ENCODE measurements at places on chromosomes 3 and 15. TPM values are rescaled to one million over a fixed set of nuclear protein-coding genes. Genes with fewer than 3 reads are reported as not detected.

LPP gene
- total RNA-seq: 231 TPM

IL5RA gene
- total RNA-seq: 0.49 TPM

DNAH12 gene
- 0.80 TPM for total RNA-seq

RPL32 gene
- 1,417 TPM for total RNA-seq

CHRM5 gene
- 0.18 TPM for total RNA-seq

DNAH1 gene
- 20.1 TPM for total RNA-seq

ADGRG7 gene
- not detected for total RNA-seq

DNA sequence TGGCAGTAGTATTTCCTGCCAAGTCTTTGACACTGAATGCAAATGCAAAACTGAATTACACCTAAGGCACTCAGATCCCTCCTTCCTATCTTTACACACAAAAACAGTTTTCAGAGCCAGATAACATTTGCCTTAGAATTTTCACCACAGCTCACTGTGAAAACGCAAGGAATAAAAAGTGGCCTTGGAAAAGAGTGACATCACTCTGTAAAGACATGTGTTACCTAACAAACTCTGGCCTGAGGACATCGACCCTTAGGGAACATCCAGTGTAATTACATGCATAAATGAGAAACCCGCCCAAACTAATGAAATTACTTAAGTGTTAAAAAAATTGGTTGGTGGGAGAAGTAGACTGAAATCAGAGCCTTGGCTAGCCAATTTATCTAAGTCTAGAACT is 88.9 kb downstream of the PLOD2 start:
- no peak for DNase-seq

- DNase-seq: no peak
These were observed 23.2 kb downstream of the CCR9 start for GRCh38 chr3:45909542-45909941.

DNA sequence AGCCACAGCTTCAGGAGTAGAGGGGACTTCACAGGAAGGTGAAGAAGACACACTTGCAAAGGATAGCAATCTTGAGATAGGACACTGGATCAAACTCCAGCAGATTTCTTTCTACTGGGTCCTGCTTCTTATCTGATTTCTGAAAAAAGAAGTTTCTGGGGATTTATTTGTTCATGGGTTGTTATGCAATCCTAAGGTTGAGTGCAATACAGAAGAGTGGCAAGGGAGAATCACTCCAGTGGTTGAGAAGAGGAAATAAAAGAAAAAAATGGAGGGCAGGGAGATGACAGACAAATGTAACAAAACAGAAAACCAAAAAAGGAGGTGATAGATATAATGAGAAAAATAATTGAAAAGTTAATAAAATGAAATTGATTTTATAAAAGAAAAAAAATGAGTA is 858.3 kb downstream of the TUSC7 start:
- no peak for DNase-seq

DNA sequence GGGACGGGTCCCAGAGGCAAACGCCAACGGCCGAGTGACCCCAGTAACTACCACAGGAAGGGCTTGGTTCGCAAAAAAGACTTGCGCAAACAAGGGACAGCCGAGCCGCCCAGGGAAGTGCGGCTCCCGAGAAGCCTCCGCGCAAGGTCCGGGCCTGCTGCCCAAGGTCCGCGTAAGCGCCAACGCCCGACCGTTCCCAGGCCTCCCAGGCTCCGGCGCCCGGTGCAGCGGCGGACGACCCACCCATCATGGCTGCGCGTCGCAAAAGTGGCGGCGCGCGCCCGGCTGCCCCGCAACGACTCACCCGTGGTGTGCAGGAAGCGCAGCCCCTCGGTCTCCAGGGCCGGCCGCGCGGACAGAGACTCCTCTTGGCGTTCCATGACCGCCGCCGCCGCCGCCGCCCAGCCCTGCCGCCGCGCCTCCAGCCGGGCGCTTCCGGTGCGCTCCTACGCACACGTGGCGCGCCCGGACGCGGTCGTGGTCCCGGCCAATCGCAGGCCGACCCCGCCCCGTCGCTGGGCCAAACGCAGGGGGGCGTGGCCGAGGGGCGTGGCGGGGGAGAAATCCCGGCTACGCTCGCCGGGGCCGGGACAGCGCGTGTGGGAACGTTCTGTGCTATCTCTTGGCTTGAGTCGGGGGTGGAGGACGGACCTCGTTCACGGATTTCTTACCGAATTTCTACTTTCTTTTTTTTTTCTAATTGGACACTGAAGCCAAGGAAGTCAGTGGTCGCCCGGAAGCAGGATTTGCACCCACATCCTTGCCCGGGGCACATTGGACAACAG is at the start of gene SELENOS:
SELENOS (minus strand) TSS at position 448 of the 785 bp plus-strand sequence; CDS start at position 380, 68 bp downstream.
- DNase-seq: peak; percentile 96

- DNase-seq: no peak
These were observed 60.4 kb downstream of the CACNA2D2 start for GRCh38 chr3:50442945-50443579.

DNA sequence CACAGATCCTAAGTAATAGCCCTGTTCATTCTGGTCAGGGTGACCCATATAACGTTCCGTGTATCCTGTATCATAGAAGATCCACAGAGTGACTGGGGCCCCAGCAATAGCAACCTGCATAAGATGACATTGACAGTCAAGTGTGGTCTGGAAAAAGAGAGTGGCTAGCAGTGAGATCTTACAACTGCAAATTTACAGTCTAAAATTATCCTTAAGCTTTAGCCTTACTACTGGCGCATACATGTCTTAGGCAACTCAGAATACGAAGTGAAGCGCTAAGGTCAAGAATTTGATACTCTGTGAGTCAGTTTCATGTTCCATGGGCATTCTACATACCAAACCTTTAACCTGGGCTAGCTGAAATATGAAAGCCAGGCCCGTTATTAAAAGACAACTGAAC is 29.2 kb upstream of the IGDCC4 start:
- no peak for DNase-seq
